ENCODE measurements at places on chromosomes 6 and 20.

DNA sequence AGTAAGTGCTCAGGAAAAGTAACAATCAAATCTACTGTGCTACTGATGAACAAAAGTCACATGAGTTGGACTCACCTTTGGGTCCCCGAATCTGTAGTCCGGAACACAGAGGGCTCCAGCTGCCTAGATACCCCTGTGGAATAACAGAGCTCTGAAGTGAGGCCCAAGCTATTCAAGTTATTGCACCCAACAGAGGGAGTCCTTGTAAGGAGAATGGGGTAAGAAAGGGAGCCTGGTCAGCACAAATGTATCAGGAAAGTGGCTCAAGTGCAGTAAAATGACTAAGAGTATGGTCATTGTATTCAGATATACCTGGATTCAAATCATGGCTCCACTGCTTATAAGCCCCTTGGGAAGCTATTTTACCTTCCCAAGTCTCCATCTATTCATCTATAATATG, 20.9 kb downstream of the EDN1 start:
- no peak for DNase-seq

GRCh38 chr6:30500421-30501355, 11.4 kb downstream of the HLA-E start:
- DNase-seq = no peak

- DNase-seq = no peak
These were observed 100.8 kb downstream of the GRM4 start for GRCh38 chr6:34044945-34045595.

DNA sequence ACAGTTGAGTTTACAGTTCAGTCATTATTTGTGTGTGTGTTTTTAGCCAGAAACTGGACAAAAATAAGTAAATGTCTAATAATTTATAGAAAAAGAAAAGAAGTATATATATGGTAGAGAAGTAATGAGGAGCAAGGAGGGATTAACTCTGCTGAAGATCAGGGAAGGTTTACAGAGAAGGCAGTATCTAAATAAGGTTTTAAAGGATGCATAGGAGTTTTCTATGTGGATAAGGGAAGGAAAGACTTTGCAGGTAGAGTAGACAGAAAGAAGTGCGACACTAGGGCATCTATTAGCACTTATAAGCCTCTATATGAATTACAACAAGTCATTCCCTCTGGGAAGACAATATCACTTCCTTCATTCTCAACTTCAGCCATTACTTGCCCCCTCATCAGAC, 34.3 kb downstream of the ISM1 start:
- DNase-seq = no peak

- DNase-seq = no peak
These were observed 126.8 kb upstream of the SAMD5 start for GRCh38 chr6:147381712-147382111.

DNA sequence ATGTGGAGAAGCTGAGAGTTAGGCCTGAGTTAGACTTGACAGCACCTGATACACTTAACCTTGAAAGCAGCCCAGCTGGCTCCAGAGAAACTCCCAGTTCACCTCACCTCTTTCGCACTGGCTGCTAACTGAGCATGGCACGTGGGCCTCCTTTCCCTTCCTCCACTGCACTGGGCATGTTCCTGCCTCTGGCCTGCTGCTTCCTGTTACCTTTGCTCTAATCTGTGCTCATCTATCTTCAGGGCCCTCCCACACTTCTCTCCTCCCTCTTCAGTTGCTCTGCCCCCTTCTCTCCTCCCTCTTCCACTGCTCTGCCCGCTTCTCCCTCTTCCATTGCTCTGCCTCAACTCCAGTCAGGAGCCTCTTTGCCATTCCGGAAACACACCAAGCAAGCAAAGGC, 13.7 kb upstream of the UBE2V1 start:
- DNase-seq = no peak

DNA sequence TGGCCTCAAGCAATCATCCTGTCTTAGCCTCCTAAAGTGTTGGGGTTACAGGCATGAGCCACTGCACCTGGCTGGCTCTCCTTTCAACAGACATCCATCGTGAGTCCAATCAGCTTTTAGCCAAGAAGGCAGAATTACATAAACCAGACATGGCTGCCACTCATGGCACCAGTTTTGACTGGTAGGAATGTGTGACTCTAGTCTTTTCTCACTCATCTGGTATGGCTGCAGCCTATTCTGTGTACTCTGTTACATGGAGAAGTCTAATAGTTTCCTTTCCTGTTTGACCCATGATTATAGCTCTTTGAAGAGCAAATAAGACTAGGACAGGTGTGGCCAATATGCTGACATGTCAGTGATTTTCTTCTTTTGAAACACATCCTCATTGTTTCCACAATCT, 27.0 kb upstream of the RNF144B start:
- DNase-seq = no peak

- no peak for DNase-seq
These were observed 11.5 kb downstream of the ARHGAP18 start for GRCh38 chr6:129698430-129698829.

DNA sequence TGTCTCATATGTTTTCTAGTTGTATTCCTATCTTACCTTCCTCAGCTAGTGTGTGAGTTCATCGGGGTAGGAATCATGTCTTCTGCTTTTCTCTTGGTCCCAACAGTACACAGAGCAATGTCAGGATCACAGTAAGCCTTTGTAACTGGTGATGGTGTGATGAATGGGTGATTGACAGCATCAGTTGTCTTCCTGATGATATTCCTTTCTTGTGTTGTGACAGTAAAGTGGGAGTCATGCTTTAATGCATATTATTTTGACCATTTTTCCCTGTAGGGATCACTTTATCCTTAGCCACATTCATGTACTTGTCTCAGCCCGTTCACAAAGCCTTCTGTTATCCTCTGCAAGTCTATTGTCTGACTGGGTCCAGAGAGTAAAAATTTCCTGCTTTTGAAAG, 501.7 kb downstream of the UTRN start:
- no peak for DNase-seq

DNA sequence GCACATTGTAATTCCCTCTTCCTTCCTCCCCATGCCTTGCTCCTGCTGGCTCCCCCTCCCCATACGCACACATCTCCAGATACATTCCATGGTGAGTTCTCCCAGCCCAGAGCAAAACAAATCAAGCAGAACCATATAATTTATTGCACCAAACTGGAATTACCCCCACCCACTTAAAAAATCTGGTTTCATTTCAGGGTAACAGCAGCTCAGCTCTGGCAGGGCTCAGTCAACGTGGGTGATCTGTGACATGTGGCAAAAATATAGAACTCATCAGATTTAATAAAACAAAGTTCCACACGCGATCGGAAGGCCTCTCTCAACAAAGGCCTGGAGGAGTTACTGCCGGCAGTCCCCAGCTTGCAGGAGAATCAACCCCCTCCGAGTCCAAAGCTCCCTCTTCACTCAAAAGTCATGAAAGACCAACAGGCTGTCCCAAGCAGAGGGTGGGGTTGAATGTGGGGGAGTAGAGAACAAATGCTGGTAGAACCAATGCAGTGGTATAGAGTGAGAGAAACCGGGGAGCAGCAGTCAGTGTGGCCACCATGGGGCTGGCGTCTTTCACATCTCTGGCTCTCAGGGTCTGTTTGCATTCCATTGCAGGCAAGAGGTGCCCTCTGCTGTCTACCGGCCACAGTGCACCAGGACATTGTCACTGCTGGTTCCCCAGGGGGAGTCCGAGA, 323.3 kb upstream of the NT5E start:
- DNase-seq = no peak
